IPS DF 19.7 (cell line): ENCODE measurements at places on chromosomes 13 and 19.

GRCh38 chr19:41352609-41353465 lies 885 bp downstream of the TGFB1 start:
- no peak for DNase-seq

GRCh38 chr13:58869566-58869965 lies 1238.0 kb downstream of the PCDH17 start:
- no peak for DNase-seq

GRCh38 chr13:109146912-109147647 lies 517.7 kb downstream of the MYO16 start:
- DNase-seq, result no peak

DNA sequence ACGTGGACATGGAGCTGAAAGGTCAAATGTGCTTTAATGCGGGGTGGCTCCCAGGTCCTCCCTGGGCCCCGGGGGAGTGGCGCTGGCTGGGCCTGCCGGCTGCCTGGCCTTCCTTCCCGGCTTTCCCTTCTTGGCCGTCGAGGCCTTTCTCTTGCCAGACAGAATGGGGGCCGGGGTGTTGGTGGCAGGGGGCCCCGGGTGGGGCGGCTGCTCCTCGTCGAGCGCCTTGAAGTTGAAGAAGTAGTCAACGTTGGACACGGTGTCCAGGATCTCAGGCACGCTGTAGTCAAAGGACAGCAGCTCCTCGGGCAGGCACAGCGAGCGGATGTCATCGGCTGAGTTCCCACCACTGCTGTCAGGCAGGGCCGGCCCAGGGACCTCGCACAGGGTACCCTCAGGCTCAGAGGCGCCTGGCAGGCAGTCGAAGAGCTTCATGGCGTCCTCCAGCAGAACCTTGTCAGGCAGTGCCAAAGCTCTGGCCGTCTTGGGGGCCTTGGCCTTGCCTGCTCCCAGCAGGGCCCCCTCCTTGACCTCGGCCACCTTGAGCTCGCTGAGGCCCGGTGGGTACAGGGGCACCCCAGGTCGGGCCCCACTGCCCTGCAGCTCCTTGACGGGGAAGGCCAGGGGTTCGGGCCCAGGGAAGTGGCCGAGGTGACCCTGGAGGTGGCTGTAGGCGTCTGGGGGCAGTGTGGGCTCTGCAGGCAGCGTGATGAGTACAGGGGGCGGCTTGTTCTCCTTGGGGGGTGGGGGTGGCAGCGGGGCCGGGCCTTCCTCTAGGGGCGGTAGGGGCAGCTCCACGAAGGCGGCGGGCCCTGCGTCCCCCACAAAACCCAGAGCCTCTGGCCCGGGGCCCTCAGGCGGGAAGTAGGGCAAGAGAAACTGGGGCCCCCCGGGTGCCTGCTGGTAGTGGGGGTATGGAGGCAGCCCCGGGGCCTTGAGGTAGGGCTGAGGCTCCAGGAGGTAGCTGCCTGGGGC lies 1.3 kb downstream of the PRR22 start:
- no peak for DNase-seq

DNA sequence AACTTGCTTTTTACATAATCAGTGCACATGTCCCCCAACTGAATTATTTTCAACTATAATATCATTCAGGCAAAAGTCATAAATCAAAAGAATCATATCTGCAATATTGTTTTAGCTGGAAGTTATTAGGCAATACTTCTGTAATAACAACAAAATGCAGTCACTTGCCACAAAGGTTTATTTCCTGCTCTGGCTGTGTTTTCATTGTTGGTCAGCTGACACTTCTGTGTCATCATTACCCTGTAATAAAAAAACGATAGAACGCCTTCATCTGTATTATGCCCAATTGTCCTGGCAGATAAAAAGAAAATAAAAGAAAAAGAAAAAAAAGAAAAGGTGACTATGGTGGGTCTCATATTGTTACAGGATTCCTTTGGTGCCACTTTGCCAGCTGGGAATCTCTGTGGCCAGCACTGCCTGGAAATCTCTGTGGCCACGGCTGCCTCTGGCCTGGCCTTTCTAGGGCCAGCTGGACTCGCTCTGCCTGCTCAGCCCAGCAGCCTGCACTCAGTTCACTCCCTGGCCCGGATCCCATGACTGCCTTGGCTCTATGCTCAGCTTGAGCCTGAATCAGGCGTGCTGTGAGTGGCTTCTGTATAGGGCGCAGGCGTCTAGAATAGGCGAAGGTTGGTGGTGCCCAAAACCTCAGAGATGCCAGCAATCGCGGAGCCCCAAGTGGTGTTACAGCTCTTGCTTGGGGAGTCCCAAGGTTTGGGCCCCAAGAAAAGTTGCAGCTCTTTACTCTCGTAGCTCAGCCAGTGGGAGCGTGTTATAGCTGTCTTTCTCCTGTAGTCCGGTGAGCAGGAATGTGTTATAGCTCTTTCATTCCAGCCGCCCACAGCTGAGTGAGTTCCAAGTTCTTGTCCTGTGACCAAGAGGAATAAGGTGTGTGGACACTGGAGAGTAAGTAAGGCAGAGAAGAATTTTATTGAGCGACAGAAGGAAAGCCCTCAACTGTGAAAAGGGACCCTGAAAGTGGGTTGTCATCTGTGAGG lies 1227.1 kb downstream of the SLITRK1 start:
- no peak for DNase-seq

DNA sequence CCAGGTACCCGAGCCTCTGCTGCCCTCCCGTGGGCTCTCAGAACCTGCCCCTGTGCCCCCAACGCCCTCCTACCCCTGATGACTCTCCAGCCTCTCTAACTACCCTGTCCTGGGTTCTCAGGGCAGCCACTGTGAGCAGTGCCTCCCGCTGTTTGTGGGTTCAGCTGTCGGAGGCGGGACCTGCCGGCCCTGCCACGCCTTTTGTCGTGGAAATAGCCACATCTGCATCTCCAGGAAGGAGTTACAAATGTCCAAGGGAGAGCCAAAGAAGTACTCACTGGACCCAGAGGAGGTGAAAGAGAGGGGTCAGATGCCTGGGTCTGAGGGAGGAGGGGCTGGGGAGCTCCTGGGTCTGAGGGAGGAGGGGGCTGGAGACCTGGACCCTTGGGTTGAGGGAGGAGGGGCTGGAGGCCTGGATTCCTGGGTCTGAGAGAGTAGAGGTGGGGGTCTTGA lies 20.0 kb downstream of the CNFN start:
- DNase-seq, result peak; percentile 93

DNA sequence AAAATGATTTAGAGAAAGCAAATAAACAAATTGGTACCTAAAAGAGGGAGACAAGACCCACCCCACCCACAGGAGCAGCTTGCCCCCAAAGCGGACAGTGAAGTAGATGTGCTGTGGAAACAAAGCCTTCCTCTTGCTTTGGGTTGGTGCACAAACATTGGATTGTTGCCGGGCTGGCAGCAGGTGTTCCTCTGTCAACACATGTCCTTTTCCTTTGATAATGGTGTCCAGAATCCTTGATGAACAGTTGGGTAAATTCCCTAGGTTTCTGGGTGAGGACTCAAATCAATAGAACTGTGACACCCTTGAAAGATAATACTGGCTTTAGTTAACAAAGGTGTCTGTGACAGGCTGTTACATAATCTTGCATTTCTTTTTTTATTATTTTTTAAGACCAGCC lies 311.8 kb downstream of the SPRY2 start:
- DNase-seq, result no peak

GRCh38 chr13:44125943-44126469 lies 246.3 kb downstream of the LACC1 start:
- DNase-seq, result no peak

- DNase-seq, result no peak
Measured at GRCh38 chr19:991932-992669, 8.0 kb downstream of the WDR18 start.

GRCh38 chr19:6047741-6048251 lies 62.5 kb downstream of the RFX2 start:
- peak; percentile 45 for DNase-seq

GRCh38 chr13:33018886-33019285 lies 2.7 kb downstream of the KL start:
- DNase-seq, result no peak

GRCh38 chr19:12730064-12730463 lies 4.4 kb downstream of the TRIR start:
- DNase-seq, result no peak

- no peak for DNase-seq
Measured at GRCh38 chr13:41332829-41333228, 21.8 kb downstream of the NAA16 start.

DNA sequence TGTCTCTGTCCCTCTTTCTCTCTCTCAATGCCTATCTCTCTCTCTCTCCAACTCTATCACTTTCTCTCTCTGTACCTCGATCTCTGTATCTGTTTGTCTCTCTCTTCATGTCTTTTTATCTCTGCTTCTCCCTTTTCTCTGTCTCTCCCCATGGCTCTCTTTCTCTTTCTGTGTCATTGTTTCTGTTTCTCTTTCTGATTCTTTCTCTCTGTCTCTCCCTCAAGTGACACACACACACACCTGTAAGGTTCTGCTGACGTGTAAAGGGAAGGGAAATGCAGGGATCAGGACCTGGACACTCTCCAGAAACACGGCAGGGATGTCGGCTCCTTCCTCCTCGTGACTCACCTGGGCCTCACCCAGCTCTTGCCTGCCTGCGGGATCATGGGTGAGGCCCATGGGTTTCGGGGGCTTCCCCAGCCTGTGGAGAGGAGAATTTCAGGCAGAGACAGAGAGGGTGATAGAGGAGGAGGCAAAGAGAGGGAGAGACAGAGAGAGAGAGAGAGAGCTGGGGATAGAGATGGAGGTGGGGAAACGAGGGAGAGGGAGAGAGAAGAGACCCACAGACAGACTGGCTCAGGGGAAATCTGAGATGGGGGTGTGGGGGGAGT lies 5.4 kb upstream of the PLAUR start:
- DNase-seq, result no peak

DNA sequence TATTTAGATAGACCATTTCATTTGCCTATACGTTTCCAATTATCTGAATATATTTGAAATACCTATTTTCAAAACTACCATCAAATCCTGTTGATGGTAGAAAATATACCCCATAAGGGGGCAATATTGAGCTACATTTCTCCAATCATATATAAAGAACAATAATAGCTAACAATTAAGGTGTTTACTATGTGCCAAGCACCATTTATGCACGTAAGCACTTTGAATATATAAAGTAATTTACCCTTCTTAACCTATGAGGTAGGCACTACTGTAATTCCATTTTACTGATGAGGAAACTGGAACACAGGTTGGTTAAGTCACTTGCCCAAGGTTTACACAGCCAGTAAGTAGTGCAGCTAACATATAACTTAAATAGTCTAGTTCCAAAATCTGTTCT lies 79.2 kb downstream of the UBL3 start:
- no peak for DNase-seq

- peak; percentile 56 for DNase-seq
Measured at GRCh38 chr19:23817519-23817918, 58.8 kb upstream of the ZNF681 start.

GRCh38 chr19:38044267-38045111 lies 137.5 kb downstream of the SIPA1L3 start:
- no peak for DNase-seq

DNA sequence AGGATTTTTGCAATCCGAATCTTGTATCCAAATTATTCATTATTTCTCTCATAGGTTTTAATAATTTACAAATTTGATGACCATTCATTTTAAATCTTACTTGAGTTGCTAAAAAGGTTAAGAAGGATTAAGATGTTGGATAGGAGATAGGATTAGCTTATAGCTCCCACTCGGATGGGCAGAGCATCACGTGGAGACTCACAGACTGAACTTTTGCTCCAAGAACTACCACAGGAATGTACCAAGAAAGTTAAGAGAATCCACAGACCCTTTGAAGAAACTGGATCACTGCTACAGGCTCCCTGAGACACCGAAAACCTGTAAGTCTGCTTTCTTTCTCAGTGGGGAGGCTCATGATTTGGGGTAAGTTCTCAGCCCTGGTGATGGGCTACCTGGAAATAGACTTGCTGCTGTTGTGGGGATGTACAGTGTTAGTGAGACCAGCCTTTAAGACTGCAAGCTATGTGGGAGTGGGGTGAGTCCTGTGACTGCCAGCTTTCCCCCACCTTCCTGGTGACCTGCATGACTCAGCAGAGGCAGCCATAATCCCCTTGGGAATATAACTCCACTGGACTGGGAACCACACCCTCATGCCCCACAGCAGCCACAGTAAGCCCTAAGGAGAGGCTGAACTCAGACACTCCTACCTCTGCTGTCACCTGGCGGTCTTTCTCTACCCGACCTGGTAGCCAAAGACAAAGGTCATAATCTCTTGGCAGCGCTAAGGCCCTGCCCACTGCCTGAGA lies 1458.0 kb downstream of the OLFM4 start:
- no peak for DNase-seq

- no peak for DNase-seq
Measured at GRCh38 chr13:19781526-19781925, 1.2 kb downstream of the PSPC1 start.

- DNase-seq, result no peak
Measured at GRCh38 chr13:99390601-99391000, 83.4 kb upstream of the GPR183 start.

DNA sequence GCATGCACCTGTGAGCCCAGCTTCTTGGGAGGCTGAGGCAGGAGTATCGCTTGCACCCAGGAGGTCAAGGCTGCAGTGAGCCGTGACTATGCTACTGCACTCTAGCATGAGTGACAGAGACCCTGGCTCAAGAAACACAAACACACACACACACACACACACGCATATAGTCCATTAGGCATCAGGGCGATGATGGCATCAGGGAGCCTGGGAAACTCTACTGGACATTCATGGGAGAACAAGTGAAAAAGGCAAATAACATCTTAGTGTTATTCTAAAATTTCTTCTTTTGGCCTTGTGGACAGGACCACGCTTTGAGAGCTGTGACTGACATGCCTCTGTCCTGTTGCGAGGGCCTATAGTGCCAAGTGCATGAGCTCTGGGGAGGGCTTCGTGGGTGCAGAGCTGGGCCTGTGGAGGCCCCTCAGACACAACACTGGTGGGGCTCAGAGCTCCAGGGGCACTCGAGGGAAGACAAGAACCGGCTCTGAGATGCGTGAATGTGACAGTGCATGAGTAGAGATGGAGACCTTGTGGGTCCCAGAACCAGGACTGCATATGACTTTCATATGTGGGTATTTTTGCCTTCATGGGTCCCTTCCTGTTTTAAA lies 8.0 kb upstream of the USF2 start:
- no peak for DNase-seq

- DNase-seq, result no peak
Measured at GRCh38 chr13:27293076-27293691, 22.6 kb downstream of the RASL11A start.

GRCh38 chr19:55173714-55174409 lies 6.2 kb downstream of the SYT5 start:
- no peak for DNase-seq

DNA sequence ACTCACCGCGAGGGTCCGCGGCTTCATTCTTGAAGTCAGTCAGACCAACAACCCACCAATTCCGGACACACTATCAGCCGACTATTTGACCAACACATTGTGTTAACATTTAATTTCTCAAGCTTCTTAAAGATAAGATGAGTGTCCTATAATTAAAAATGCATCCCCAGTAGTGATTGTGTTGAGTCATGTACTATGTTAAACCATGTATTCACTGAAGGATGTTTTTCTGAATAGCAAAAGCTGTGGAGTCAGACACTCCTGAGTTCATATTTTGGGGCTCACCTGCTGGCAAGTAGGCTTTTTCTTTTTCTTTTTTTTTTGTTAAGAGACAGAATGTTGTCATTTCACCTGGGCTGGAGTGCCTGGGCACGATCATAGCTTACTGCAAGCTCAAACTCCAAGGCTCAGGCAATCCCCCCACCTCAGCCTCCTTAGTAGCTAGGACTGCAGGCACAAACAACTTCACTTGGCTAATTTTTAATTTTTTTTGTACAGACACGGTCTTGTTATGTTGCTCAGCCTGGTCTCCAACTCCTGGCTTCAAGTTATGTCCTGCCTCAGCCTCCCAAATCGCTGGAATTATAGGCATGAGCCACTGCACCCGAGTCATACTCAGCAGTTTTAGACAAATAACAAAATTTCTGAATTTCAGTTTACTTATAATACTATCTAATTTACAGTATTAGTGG lies 606.9 kb downstream of the PCDH9 start:
- DNase-seq, result no peak

- DNase-seq, result no peak
Measured at GRCh38 chr19:50818859-50819472, 4.6 kb downstream of the KLK1 start.
